AG20443 (cell line): ENCODE measurements at places on chromosomes 16 and 17.

- DNase-seq, result no peak
Observed at GRCh38 chr16:4433914-4434787, 8.5 kb downstream of the DNAJA3 start.

- peak; percentile 78 for DNase-seq
Observed at GRCh38 chr16:57092786-57093411, 516 bp downstream of the CPNE2 start.

GRCh38 chr16:83031524-83031923 lies 404.8 kb downstream of the CDH13 start:
- DNase-seq, result no peak

GRCh38 chr16:56145369-56145768 lies 45.9 kb upstream of the GNAO1 start:
- no peak for DNase-seq

- no peak for DNase-seq
Observed at GRCh38 chr17:82835766-82836512, 3.9 kb downstream of the ZNF750 start.

DNA sequence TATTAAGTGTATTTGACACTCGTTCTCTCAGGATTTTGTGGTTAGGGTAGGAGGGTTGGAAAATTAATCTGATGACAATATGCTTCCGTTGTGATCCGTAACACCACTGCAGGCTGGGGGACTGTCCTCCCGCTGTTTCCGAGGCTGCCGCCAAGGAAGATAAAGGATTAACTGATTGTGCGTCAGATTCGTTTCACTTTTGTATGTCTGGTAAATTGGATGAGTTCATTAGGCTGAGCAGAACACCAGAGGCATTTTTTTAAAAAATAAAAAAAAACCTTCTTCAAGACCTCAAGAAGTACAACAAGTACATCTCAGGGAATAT lies 486.7 kb upstream of the SALL1 start:
- peak; percentile 29 for DNase-seq

GRCh38 chr17:55238931-55239297 lies 25.8 kb upstream of the HLF start:
- DNase-seq, result no peak

GRCh38 chr16:28140788-28141618 lies 70.8 kb downstream of the XPO6 start:
- DNase-seq, result no peak

GRCh38 chr16:83214671-83215070 lies 587.9 kb downstream of the CDH13 start:
- DNase-seq, result no peak

- DNase-seq, result no peak
Observed at GRCh38 chr17:35531160-35531559, 6.3 kb downstream of the SLFN12L start.

- no peak for DNase-seq
Observed at GRCh38 chr16:48381201-48381600, 4.0 kb downstream of the SIAH1 start.

GRCh38 chr17:7304179-7304578 lies 3.2 kb upstream of the EIF5A start:
- no peak for DNase-seq

DNA sequence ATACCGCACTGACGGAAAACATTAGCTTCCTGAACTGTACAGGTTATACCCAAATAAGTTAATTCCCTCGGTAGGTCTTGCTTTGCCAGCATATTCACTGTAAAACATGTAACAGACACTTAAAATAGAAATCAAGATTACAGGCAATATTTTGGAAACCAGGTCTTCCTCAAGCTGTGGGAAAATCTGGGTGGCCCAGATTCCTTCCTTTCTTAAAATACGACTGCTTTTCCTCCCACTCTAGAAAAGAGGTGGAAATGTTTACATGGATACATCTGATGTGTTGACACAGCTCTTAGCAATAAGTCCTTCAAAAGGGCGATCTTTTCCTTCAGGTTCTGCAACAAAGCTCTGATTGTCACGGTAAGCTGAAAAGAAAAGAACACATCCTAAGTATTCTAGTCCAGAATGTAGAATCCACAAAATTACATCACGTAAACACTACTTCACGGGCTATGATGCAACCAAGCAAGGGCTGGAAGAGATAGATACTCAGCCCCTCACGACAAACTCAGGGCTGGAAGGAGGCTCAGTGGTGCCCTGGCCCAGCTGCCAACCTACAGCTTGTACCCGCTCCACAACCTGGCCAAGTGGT lies 18.4 kb downstream of the STX8 start:
- no peak for DNase-seq

- peak; percentile 85 for DNase-seq
Observed at GRCh38 chr16:55944377-55944802, 69.2 kb upstream of the CES5A start.

- DNase-seq, result peak; percentile 64
Observed at GRCh38 chr17:41959336-41960095, 7.1 kb upstream of the CNP start.

DNA sequence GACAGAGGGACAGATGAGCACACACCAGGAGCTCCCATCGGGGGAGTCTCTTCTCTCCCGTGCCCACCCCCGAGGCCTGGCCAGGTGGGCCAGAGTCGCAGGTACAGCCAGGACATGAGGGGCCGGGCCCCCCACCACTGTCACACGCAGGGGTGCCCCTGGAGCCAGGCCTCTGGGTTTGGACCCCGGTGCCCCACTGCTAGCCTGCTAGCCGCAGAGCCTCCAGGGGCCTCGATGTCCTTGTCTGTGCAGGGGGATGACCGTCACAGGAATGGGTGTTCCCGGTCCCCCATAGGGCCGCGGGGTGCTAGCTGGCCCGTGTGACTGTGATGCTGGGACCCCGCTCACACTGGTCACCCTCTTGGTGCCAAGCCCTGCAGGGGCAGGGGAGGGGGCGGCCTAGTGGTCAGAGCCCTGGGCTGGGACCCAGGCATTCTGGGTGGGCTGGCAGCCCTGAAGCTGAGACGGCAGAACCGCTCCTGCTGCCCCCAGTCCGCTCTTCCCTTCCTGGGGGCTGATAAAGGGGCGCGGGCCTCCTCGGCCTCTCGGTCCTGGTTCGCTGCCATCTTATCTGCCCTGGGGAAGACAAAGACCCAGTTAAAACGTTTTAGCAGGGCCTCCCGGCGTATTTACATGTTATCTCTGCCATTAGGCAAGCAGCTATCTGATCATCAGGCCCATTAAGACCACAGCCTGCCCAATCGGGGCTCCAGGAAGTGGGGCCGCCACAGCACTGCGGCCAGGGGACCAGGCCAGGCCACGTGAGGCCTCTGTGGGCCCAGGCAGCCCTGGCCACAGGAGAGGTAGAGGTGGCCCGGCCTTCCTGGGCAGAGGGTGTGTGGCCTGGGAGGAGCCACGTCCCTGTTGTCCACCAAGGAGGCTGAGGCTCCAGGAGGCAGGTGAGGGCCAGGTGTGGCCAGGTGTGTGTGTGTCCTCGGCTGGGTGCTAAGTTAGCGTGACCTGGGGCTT lies 57.2 kb upstream of the ZC3H18 start:
- DNase-seq, result no peak

GRCh38 chr16:85174871-85175723 lies 62.8 kb upstream of the CIBAR2 start:
- peak; percentile 45 for DNase-seq
